ENCODE measurements at places on chromosomes 7 and 10. TPM values are rescaled to one million over a fixed set of nuclear protein-coding genes. Genes with fewer than 3 reads are reported as not detected.

Gene TMEM213
- total RNA-seq, result not detected

Gene CALY
- not detected for total RNA-seq

Gene HMX2
- not detected for total RNA-seq

Gene CYP3A5
- 3.1 TPM for total RNA-seq

Gene HOXA13
- not detected for total RNA-seq

Gene ASIC3
- not detected for total RNA-seq
